ENCODE measurements at places on chromosomes 16 and 17. TPM values are rescaled to one million over a fixed set of nuclear protein-coding genes. Genes with fewer than 3 reads are reported as not detected.

EVPLL gene
- total RNA-seq, result not detected

CFAP119 gene
- total RNA-seq, result 8.2 TPM

MT1A gene
- total RNA-seq, result 30.1 TPM

KLHL10 gene
- total RNA-seq, result not detected

CHST4 gene
- total RNA-seq, result 0.13 TPM

TBC1D3C gene
- total RNA-seq, result not detected

TP53I13 gene
- total RNA-seq, result 104 TPM

ADAD2 gene
- total RNA-seq, result not detected

ADGRG3 gene
- 0.64 TPM for total RNA-seq

TMEM220 gene
- total RNA-seq, result 2.0 TPM

TMEM219 gene
- 82.6 TPM for total RNA-seq

SLC6A2 gene
- 0.05 TPM for total RNA-seq

ABAT gene
- total RNA-seq, result 0.26 TPM

TPPP3 gene
- 10.6 TPM for total RNA-seq
